ENCODE measurements at places on chromosomes 4 and X.

DNA sequence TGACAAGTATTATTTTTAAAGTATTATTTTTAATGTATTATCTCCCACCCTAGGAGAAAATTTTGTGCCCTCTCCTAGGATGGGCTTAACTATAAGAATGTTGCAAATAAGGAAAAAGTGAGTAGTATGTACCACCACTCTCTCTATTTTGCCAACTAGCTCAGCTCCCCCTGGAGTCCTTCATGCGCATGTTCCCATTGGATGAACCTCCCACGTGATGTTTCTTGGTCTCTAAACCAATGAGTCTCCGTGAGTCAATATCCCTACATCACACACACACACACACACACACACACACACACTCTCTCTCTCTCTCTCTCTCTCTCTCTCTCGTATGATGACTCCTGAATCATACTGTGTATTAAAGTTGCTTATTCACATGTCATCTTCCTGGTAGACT, 129.7 kb upstream of the ZFP42 start:
- DNase-seq: no peak

- no peak for DNase-seq
Observed at GRCh38 chr4:163701916-163702315, 207.4 kb downstream of the TMA16 start.

DNA sequence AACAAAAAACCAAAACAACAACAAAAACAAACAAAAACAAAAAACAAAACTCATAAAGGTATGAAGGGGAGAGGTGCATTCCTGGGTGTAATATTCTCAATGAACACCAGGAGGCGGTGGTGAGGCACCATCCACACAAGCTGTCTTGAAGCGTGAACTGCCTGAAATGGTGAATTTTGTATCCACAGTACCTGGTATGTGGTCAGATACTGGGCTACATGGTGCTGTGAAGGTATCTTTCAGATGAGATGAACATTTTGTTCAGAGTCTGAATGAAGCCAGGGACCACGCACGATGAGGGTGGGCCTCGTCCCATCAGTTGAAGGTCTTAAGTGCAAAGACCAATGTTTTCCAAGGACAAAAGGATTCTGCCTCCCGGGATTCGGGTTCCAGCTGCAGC, 58.5 kb downstream of the ASMT start:
- DNase-seq: no peak

DNA sequence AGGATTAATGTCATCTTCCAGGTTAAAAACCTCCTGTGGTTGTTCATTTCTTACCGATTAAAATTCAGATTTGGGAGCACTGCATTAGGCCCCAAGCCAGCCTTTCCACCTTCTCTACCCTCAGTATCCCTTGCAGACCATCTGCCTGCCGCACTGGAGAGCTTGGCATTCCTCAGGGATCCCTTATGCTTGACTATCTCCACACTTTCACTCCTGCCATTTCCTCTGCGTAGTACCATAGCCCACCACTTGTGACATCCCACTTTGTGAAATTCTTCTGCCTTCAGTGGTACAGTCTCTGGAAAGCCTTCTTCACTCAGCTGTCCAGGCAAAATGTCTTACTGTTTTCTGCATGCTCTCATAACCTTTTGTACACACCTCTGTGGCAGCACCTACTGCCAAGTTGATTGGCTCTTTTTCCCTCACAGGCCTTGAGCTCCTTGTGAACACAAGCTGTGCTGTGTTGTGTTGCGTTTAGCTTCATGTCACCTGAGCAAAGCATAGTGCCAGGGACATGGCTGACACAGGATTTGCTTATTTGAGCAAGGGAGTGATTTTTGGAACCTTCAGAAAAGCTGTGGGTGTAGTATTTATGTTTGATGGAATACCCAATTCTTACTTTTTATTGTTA, 156.4 kb downstream of the ARX start:
- no peak for DNase-seq

DNA sequence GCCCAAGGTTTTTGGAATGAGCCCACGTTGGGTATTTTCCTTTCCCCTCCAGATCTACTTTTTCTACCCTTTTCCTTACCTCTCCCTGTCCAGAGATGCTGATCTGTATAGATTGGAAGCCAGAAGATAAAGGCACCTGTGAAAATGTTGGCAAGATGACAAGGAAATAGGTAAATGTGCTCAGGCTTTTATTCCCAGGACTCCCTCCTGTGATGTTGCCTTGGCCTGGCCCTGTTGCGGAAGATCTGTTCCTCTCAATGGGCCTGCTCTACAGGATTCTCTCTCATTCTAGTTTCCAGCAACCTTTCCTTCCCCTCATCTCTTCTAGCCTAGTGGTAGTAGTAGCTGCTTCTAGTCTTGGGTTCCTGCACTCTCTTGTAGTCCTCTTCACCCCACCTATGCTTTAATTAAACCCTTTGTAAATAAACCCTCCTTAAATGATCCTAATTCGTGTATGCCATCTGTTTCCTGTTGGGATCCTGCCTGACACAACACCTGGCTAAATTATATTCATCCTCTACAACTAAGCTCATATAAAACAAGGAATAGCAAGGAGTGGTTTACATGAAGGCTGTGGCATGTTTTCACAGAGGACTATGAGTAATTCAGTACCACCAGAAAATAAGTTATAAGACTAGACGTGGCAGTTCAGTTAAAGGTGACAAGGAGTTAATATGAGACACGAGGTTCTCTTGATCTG, 95.7 kb upstream of the MAOA start:
- DNase-seq: no peak

DNA sequence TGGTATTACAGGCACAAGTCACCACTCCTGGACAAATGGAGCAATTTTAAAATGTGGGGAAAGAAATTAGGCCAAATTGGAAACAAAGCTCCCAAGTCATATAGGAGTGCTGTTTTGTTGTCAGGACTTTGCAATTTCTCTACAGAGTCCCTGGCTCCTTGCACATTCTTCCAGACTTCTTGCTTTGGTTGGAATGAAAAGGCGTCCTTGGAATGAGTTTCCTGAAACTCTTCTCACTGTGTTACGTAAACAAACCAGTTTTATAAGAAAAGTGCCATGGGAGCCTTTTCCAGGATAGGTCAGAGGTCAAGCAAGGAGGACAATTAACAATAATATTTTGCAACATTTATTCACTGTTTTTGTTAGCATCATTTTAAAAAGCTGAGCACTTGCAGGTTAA, 32.4 kb upstream of the KIT start:
- no peak for DNase-seq

- DNase-seq: no peak
Observed at GRCh38 chr4:187470061-187470460, 525.5 kb upstream of the ZFP42 start.

- no peak for DNase-seq
Observed at GRCh38 chr4:52010986-52011385, 9.2 kb downstream of the LRRC66 start.

GRCh38 chrX:131187206-131187605, 101.9 kb downstream of the IGSF1 start:
- no peak for DNase-seq

- DNase-seq: no peak
Observed at GRCh38 chrX:119942173-119942819, 1.3 kb downstream of the NKAP start.

GRCh38 chr4:41281038-41281634, 24.4 kb downstream of the UCHL1 start:
- no peak for DNase-seq

DNA sequence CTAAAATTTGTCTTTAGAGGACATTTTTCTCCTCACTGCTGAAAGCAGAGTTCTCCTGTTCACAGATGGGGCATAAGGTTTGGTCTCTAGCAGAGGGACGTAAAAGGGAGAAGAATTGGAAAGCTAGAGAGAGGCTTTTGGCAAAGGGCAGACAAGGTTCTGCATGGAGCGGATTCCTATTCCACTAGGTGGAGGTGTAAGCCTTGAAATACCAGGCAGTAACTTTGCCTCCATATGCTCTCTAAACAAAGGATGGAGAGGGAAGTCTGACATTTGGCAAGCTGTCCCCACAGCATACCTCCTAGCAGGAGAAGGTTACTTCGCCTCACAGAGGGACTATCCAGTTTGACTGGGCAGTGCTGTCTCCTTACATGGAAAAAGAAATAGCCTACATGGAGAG, 174.7 kb downstream of the DACH2 start:
- DNase-seq: no peak

- DNase-seq: no peak
Observed at GRCh38 chrX:33434256-33435092, 223.1 kb upstream of the DMD start.

- no peak for DNase-seq
Observed at GRCh38 chr4:175772170-175772705, 39.8 kb downstream of the GPM6A start.
